Activated naive CD4-positive, alpha-beta T cell treated with anti-CD3 and anti-CD28 coated beads, Interleukin-2, amount 50 U/mL, for 72 hours (primary cell): ENCODE measurements at places on chromosomes 13 and 19. TPM values are rescaled to one million over a fixed set of nuclear protein-coding genes. Genes with fewer than 3 reads are reported as not detected.

Gene KRTDAP
- not detected for total RNA-seq

GRCh38 chr19:7427944-7428343 is 60.9 kb downstream of the PEX11G start:
- DNase-seq = no peak

Gene SOX21
- total RNA-seq = not detected

Gene TBXA2R
- total RNA-seq = 1.3 TPM

Gene ATP4B
- total RNA-seq = not detected

GRCh38 chr19:35344511-35345031 is 3.1 kb upstream of the FFAR1 start:
- DNase-seq = no peak

DNA sequence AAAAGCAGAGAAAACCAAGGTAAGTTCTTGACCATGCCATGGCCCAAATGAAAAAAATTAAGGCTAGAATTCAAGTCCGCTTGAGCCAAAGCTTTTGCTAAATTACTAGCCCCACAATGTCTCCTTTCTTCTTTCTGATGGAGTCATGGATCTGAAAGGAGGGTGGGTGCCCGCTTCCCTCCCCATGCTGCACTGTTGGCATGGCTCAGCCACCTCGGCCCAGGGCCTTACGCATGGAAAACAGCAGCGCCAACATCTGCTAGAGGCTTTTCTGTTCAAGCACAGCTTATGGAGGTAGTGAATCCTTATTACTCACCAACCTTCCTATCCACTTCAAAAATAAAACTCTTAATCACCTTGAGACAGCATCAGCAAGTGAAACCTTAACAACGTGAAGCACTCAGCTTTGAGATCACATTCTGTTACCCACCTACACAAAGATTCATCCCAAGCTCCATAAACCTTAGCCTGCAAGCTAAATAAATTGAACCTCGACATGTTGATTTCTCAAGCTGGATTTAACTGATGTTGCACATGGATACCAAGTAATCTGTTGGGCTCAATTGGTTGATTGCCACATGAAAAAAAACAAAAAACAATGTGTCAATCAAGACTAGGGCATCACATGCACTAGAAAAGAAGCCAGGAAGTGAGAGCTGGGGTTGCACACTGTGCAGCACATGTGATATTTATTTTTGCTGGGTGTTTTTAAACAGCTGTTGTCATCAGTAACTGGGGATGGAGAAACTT is 43.4 kb downstream of the TPT1 start:
- peak; percentile 27 for DNase-seq

DNA sequence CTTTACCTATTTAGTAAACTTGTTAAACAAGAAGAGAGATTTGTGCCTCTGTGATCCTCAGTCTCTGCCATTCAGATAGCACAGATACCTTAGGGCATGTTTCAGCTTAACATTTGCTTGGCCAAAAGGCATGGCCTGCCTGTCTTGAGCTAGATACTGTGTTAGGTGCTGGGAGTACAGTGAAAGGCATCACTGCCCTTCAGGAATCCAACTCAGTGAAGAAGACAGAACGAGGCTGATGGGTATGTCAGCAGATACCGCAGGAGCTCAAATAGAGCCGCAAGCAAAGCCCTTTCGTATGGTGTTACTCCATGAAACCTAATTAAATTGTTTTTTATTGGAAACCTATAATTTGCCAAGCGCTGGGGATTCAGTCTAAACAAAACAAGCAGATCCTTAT is 12.9 kb downstream of the ZNF507 start:
- DNase-seq = no peak

Gene DHDH
- total RNA-seq = 7.4 TPM

Gene ZNF561
- total RNA-seq = 28.6 TPM

GRCh38 chr13:27130223-27130978 is 41.2 kb downstream of the USP12 start:
- no peak for DNase-seq

Gene SIGLEC6
- total RNA-seq = not detected

- DNase-seq = no peak
Measured at GRCh38 chr13:43128504-43128961, 105.1 kb downstream of the DNAJC15 start.

GRCh38 chr19:56978023-56978565 is 137.6 kb upstream of the PEG3 start:
- no peak for DNase-seq

- DNase-seq = no peak
Measured at GRCh38 chr13:40503011-40503410, 163.4 kb downstream of the FOXO1 start.

DNA sequence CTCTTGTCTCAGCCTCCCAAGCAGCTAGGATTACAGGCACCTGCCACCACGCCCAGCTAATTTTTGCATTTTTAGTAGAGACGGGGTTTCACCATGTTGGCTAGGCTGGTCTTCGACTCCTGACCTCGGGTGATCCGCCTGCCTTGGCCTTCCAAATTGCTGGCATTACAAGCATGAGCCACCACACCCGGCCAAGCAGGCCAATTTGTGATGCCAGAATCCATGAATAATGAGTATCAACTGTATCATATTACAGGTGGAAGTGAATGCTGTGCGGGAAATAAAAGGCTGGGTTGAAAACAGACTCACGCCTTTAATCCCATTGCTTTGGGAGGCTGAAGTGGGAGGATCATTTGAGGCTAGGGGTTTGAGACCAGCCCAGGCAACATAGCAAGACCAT is 3.6 kb upstream of the NFILZ start:
- DNase-seq = no peak

DNA sequence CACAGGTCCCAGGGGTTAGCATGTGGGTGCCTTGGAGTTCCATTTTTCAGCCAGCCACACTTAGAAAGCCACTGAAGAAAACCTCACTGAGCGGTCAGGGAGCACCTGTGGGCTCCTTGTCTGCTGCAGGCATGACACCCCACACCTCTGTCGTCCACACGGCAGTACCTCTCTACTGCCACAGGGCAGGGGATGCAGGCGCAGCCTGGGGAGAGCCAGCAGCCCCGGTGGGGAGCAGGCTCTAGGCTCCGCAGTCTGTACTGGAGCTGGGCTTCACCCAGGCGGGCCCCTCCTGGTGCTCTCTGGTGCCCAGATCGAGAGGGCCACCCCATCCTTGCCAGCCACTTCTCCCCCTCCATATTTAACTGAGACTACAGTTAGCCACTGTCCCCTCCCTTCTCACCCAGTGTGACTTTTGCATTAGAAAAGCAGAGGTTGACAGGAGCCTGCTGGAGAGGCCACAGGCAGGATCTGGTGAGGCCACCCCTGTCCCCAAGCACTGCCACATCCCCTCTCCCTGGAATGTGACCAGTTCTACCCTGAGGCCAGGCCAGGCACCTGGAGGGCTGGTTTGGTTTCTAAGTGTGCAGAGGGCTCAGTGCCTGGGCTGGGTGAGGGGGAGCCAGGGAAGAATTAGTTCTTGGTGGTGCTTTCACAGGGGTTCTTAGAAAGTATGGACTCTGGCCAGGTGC is 104.4 kb downstream of the KDM4B start:
- DNase-seq = no peak

- DNase-seq = peak; percentile 69
Measured at GRCh38 chr19:48636859-48637448, at the start of gene DBP. Gene DBP (minus strand): TSS chr19:48637379. CDS start chr19:48636994, 385 bp downstream.

Gene MATK
- total RNA-seq = 27.8 TPM

Gene ICAM3
- 143 TPM for total RNA-seq

Gene CERS1
- total RNA-seq = not detected

Gene TSKS
- total RNA-seq = 1.9 TPM

Gene CLASRP
- total RNA-seq = 133 TPM

Gene BEST2
- not detected for total RNA-seq

DNA sequence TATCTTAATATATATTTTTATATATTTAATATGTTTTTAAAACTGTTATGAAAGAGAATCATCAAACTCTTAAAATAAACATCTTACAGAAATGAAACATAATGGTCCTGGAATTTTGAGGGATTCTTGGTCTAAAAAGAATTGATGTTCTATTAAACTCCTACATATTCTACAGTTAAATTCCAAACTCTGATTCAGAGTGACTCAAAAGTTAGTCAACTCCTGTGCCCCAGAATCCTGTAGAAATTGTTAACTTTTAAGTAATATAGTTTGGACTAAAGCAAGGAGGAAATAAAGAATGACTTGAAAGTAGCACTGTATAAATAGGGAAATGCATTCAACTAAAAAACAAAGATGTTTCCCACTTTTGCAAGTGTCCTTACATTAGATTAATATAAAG is 47.7 kb downstream of the FNDC3A start:
- no peak for DNase-seq
